ENCODE measurements at places on chromosomes 5 and 9. TPM values are rescaled to one million over a fixed set of nuclear protein-coding genes. Genes with fewer than 3 reads are reported as not detected.

The MEIKIN gene
- not detected for total RNA-seq

The FAM221B gene
- not detected for total RNA-seq

The CERT1 gene
- total RNA-seq: 52.6 TPM

The DIRAS2 gene
- total RNA-seq: not detected

The OCLN gene
- total RNA-seq: 0.21 TPM

The ITGA1 gene
- 29.3 TPM for total RNA-seq

The ZNF366 gene
- total RNA-seq: 3.9 TPM

The TPD52L3 gene
- not detected for total RNA-seq

The PCDHGB7 gene
- 5.9 TPM for total RNA-seq

The PCDHB5 gene
- total RNA-seq: 0.42 TPM

The SLC1A1 gene
- 1.1 TPM for total RNA-seq

The HAPLN1 gene
- total RNA-seq: not detected

The FBN2 gene
- total RNA-seq: 0.46 TPM

The SLIT3 gene
- 3.2 TPM for total RNA-seq

The ECSCR gene
- total RNA-seq: 11.3 TPM

The FOXD4 gene
- total RNA-seq: 0.27 TPM

The TAF11L10 gene
- total RNA-seq: not detected

- DNase-seq: no peak
Observed at GRCh38 chr5:95827892-95828246, 5.3 kb upstream of the GLRX start.

DNA sequence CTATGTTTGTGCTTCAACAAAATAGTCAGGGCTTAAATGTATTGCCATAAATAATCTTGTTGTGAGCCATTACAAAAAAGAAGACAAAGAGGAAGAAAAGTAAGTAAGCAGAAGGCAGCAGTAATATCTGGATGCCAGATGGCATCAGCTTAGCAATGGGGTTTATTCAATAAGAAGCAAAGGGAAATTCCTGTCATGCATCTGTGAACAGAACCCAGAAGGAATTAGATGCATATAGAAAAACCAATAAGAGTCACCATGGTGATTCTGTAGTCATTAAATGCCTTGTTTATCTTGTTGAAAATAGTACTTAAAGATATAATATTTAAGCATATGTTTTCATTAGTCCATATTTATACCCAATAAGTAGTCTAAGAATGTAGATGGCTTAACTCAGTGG is 216.0 kb downstream of the ADAMTSL1 start:
- DNase-seq: no peak

- no peak for DNase-seq
Observed at GRCh38 chr9:128764361-128764760, 7.4 kb downstream of the ZER1 start.

- DNase-seq: no peak
Observed at GRCh38 chr9:36940881-36941280, 93.2 kb downstream of the PAX5 start.

GRCh38 chr5:175800656-175801081 is 70.7 kb upstream of the CPLX2 start:
- DNase-seq: no peak

GRCh38 chr5:45225571-45226031 is 416.9 kb downstream of the MRPS30 start:
- no peak for DNase-seq

DNA sequence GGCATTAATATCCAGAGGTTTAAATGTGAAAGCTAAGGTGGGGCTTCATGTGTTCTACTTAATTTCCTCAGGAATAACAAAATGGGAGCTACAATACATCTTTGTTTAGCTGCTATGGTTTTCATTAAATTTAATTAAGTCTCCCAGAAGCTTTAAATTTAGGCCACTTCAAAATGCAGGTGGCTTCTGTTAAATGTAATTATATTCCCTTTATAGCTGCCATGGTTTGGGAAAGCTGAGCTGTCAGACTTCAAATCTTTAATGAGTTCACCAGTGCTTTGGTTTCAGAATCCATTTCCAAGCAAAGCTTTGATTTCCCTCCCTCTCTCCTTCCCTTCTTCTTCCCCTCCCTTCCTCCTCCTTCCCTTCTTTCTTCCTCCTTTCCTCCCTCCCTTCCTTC is 58.4 kb upstream of the FAM170A start:
- no peak for DNase-seq

GRCh38 chr5:66628561-66628960 is 32.4 kb downstream of the MAST4 start:
- no peak for DNase-seq

- no peak for DNase-seq
Observed at GRCh38 chr5:168965638-168966037, 335.3 kb downstream of the SLIT3 start.

DNA sequence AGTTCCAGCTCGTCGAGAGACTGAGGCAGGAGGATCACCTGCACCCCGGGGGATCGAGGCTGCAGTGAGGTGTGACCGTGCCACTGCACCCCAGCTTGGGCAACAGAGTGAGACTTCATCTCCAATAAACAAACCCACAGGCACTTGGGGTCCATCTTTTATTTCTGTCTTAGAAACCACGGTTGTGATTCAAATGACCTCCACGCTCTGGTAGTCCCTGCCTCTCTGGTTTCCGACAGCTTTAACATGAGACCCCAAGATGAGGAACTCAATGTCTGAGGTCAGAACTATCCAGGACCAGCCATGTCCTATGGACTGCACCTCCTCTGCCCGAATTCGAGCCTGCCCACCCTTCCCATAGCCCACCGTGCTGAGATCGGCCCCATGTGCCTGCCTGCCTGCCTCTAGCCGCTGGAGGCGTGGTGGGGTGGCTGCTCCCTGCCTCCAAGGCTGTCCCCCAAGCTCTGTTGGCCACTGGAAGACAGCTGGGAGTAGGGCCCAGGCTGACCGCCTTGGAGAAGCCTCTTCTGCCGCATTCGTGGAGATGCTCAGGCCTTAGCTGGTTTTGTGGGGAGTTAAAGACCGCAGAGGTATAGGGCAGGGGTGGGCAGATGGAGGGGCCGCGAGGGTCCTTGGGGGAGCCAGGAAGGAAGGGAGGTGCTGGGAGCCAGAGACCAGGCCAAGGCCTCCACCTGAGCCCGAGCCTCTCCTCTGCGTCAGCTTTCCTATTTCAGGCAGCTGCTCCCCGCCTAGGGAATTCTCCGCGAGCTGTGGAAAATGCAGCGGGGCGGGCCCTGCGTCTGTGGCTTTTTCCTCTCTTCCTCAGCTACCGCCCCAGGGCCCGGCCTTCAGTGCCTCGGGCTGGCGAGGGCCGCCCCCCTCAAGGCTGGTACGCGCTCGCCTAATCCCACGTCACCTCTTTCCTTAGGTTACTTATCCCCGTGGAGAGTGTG is 6.9 kb upstream of the WDR5 start:
- no peak for DNase-seq

GRCh38 chr5:165227515-165227914 is 1722.1 kb downstream of the MAT2B start:
- DNase-seq: no peak

- no peak for DNase-seq
Observed at GRCh38 chr9:112750764-112751055, 150 bp downstream of the SNX30 start.

GRCh38 chr5:2740051-2740875 is 11.2 kb downstream of the IRX2 start:
- DNase-seq: no peak

DNA sequence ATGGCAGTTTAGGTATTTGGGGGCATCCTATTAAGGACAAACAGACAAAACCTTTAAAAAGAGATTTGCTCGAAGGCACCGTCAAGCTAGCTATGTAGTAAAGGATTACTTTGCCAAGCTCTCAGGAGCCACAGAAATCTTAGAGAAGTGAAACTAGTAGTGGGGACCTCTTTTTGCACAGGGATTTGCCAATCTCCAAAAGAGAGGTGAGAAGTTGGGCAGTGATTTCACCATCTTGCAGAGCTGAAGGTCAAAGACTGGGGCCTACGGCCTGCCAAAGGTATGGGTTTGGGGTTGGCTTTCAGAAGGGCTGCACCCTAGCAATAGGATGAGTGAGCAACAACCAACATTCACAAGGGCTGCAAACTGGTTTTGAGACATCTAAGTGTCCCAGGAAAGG is 1.6 kb upstream of the FCN1 start:
- no peak for DNase-seq

DNA sequence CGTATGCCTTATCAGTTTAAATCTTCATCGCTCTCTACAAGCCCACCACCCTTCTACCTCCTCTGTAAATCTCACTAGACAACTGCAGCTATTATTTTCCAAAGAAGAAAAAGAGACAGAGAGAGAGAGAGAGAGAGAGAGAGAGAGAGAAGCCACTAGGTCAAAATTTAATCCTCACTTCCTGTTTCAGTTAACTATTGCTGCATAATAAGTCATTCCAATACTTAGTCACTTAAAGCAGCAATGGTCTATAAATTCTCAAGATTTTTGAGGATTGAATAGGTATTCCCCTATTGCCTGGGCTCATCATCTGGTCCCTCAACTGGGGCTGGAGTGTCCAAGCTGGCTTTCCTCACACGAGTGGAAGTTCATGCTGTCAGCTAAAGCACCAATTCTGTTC is 68.8 kb downstream of the ITGA1 start:
- no peak for DNase-seq

GRCh38 chr5:19401032-19401431 is 587.0 kb downstream of the CDH18 start:
- DNase-seq: no peak

DNA sequence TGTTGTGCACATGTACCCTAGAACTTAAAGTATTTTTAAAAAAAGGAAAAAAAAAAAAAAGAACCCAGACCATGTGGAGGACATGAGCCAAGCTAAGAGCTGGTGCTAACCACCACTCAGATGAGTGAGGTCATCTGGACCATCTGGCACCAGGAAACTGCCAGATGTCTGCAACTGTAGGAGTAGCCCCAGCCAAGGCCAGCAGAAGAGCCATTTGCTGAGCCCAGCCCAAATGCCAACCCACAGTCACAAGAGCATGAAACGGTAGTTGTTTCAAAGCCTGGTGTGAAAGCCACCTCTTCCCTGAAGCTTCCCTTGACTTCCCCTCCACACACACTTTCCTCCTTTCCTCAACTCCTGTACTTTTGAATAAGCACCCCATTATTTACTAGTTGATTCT is 69.2 kb upstream of the FCN1 start:
- DNase-seq: no peak

- DNase-seq: no peak
Observed at GRCh38 chr5:142303565-142303964, 21.3 kb downstream of the SPRY4 start.

DNA sequence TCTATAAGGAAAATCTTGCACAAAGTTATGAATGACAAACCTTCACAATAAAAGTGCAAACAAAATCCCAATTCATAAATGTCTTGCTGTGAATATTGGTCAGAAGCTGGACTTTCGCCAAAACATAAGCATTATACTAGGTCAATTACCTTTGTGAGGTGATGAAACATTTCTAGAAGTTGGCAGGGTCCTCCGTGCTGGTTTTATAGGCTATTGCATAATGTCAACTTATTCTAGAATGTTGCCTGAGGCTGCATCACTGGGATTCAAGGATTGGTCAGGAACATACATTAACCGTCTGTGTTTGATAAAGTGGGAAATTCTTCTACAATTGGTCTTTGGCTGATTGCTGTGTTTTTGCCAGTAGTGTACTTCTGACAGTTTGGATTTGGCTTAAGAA is 49.8 kb upstream of the PALM2AKAP2 start:
- DNase-seq: no peak

GRCh38 chr5:118060833-118061232 is 927.5 kb downstream of the DTWD2 start:
- DNase-seq: no peak

DNA sequence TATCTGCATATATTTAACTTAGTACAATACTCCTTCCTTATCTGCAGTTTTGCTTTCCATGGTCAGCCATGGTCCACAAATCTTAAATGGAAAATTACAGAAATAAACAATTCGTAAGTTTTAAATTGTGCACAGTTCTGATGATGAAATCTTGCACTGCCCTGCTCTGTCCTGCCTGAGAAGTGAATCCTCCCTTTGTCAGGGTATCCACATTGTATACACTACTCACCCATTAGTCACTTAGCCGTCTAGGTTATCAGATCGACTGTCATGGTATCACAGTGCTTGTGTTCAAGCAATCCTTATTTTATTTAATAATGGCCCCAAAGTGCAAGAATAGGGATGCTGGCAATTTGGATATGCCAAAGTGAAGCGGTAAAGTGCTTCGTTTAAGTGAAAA is 8.3 kb upstream of the YTHDC2 start:
- DNase-seq: no peak

Data from psoas muscle (tissue), 8 donors.